ENCODE measurements at places on chromosomes 7 and 10.

DNA sequence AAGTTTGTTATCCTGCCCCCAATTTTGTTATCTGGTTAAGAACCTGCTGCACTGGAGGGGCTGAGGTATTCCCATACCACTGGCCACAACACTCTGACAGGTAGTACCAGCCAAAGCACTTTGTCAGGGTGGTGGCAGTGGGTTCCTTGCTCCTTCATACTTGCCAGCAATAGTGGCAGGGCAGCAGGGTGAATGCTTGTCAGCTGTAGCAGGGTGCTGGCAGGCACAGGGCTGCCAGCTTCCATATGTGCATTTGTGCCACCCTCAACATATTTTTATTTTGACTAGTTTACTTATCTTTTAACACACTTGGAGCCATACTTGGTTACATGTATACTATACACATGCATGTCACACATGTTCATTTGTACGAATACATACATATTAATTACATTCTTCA, 294.0 kb upstream of the VWC2 start:
- DNase-seq: no peak

- no peak for DNase-seq
Observed at GRCh38 chr10:97538411-97538810, 34.2 kb upstream of the ANKRD2 start.

DNA sequence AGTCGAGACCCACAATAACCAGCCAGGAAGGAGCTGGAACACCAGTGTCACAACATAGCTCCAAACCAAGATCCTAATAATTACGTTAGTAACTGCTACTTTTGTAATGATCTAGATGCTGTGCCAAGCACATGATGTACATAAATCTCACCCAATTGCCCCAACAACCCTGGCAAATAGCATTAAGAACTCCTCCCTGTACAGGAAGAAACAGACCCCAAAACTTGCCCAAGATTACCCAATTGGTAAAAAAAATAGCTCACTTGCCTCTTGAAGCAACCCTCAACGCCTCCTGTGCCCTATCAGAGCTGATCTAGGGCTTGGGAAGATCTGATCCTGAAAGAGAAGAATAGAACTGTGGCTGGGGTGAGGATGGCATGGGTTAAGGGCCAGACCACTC, 628.7 kb upstream of the AUTS2 start:
- DNase-seq: no peak

- no peak for DNase-seq
Observed at GRCh38 chr10:61313460-61313859, 139.7 kb downstream of the TMEM26 start.

DNA sequence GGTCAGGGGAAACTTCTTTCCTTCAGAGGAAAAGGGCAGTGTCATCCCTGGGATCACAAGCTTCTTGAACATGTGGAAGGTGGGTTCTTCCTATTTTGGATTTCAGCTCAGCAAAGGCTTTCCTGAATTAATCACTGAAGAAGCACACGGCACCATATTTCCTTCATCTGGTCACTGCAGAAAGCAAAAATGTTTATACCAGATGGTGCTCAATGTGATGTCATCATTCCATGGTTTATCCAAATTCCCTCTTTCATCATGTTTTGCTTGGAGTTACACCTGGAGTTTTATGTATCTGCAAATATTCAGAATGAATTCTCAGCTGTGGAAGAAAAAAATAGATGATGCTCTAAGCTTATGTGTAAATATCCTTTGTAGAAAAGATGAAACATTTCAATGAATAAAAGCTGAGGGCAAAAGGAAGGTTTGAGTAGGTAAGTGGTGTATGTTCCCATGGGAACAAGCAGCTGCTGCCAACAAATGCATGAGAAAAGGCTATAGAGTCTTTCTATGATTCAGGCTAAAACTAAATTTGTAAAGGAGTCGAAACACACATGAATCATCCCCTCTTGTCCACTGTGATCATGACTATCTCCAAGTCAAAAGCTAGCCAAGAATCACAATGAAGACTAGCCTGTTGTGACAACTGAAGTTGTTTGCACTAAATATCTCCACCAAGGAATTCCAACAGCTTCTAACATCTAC, 26.9 kb upstream of the BPGM start:
- DNase-seq: no peak

GRCh38 chr7:23458044-23458443, 12.2 kb downstream of the IGF2BP3 start:
- DNase-seq: no peak

GRCh38 chr7:94507962-94508361, 1.6 kb upstream of the CASD1 start:
- DNase-seq: no peak

DNA sequence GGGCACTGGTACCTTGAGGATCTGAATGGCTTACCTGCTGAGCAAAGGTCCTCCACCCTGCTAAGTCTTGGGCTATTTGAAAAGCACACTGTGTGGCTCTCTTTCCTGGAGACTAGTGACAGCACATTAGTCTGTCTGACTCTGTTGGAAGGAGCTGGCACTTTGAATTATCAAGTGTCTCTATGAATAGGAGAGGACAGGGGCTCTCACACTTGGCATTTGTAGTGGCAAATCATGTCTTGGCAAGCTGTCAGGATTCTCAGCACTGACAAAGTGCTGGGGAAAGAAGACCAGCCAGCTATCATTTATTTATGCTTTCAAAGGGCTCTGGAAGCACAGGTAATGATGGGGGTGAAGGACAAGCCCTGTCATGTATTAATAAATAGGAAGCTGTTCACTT, 62.8 kb downstream of the MTPN start:
- DNase-seq: no peak

Measured in heart left ventricle (tissue), 16 donors.